ENCODE measurements at places on chromosomes 1 and 21.

- no peak for DNase-seq
Measured at GRCh38 chr1:230278376-230278775, 147.8 kb downstream of the PGBD5 start.

DNA sequence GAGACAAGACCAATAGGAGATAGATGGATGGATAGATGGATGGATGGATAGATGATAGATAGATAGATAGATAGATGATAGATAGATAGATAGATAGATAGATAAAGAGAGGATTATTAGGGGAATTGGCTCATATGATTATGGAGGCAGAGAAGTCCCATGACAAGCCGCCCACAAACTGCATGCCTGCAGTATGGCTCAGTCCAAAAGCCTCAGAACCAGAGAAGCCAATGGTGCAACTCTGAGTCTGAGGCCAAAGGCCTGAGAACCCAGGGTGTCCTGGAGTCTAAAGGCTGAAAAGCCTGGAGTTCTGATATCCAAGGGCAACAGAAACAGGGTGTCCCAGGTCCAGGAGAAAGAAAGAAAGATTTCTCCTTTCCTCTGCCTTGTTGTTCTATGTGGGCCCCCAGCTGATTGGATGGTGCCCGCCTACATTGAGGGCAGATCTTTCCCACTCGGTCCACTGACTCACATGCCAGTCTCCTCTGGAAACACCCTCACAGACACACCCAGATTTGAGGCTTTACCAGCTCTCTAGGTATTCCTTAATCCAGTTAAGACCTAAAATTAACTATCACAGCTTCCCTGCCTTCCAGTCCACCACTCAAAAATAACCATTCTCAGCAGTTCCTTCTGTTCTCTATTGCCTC, 39.6 kb upstream of the IRF2BP2 start:
- no peak for DNase-seq

- no peak for DNase-seq
Measured at GRCh38 chr1:210250998-210251679, 18.5 kb downstream of the SERTAD4 start.

DNA sequence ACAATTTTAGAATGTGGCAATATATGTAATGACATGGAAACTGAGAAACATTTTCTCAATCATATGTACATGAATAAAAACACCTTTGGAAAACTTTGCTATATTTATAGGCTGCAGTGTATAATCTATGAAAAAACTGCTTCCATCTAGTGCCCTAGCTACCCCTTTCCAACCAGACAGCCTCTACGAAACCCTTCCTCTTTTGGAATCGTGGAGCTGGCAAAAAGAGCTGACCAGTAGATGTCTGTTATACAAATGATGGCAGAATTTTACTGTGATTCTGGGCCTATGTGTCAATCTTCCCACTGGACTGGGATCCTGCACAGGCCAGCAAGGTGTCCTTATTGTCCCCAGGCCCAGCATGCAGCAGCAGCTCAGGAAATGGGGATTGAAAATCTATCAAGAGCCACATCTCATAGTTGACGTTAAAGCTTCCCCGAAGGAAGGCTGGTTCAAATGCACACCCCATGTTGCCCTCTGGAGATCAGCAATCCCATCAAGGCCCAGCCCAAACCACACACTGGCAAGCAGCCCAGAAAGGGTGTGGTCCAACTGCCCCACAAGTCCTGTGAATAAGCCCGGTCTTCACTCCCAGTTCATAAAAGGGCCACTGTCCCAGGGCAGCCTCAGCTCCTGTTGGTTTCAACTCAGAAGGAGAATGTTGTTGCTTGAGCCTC, 8.8 kb upstream of the FAM20B start:
- peak; percentile 47 for DNase-seq

DNA sequence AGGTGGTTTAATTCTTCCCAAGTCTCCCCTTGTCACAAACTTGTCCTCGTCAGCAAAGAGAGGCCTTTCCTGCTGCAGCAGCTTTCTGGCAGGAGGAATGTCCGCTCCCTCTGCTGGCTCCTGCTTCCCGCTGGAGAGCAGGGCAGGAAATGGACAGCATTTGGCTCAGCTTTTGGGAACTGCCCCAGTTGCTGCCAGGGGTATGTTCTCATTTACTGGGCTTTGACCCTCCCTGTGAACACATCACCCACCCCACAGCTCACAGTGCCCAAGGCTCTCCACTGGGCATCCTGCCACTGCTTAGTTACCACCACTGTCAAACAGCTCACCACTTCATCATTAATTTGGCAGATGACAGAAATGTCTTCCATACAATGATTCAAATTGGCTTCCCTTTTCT, 75.4 kb downstream of the MRPL37 start:
- no peak for DNase-seq

- DNase-seq = no peak
Measured at GRCh38 chr1:14852291-14852690, 253.8 kb downstream of the KAZN start.

All from HuH-7.5 (cell line).